Endothelial cell of coronary artery (primary cell): ENCODE measurements at places on chromosomes 7 and 10. TPM values are rescaled to one million over a fixed set of nuclear protein-coding genes. Genes with fewer than 3 reads are reported as not detected.

OR2A12 gene
- not detected in 2 replicates for total RNA-seq

DPYSL4 gene
- total RNA-seq = 14.7 and 36.4 TPM in 2 replicates

RNF148 gene
- total RNA-seq = 1.4 and 1.7 TPM in 2 replicates

ZNF488 gene
- under 0.01 and 0.09 TPM in 2 replicates for total RNA-seq

ANLN gene
- total RNA-seq = 22.1 and 64.2 TPM in 2 replicates
